ENCODE measurements at places on chromosomes 1 and 21.

- DNase-seq = peak; percentile 89
These were observed 24.4 kb downstream of the PLXNA2 start for GRCh38 chr1:208219659-208220282.

DNA sequence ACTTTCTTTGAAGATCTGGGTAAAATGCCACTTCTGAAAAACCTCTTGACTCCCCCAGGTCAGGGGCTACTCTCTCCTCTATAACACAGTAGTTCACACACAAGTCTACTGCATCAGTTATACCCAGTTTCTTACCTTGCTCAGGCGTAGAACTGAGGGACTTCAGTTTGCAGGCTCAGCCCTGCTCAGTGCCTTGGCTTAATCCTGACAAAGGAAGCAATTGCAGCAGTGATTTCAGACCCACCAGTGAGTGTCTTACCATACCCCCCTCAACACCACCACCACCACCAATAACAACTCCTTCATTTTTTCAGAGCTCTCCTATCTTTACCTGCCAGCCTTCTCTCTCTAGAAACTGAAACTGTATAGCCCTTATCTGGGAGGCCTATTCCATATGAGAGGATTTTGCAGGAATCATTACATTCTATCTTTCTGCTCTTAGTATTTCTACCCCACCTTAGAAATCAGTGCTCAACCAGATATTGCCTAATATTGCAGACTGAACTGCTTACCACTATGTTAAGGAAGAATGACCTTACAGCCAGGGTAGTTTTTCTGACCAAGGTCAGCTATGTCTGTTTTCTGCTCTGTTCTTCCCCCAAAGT lies 105.5 kb upstream of the S1PR1 start:
- DNase-seq = peak; percentile 46

GRCh38 chr21:35138665-35139381 lies 89.7 kb upstream of the RUNX1 start:
- peak; percentile 82 for DNase-seq

DNA sequence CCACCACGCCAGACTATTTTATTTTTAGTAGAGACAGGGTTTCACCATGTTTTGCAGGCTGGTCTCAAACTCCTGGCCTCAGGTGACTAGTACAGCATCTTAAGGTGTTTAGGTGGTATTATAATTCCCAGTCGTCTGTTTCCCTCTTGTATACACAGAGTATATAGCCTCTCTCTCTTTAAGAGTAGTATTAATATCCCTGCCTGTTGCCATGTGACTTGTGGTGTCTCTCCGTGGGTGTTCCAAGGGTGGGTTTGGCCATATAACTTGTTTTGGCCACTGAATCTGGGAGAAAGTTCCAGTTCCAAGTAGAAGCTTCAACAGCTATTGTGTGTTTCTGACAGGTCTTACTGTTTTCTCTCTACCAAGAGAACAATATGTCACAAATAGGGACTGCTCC lies 29.6 kb downstream of the EPS15 start:
- no peak for DNase-seq

- no peak for DNase-seq
These were observed 10.8 kb downstream of the OPRD1 start for GRCh38 chr1:28822799-28823198.

All from EL (cell line).